ENCODE measurements at places on chromosomes 7 and 10.

GRCh38 chr10:8044908-8045725, 9.4 kb upstream of the GATA3 start:
- peaks cover 85% of the 10 kb centered on the region for H3K27me3 ChIP-seq
- DNase-seq = no peak
- peaks cover 5% of the 10 kb centered on the region for H3K36me3 ChIP-seq
- H3K27ac ChIP-seq = no peak overlapping the region
- H3K4me3 ChIP-seq = peak overlapping the region; percentile 59

DNA sequence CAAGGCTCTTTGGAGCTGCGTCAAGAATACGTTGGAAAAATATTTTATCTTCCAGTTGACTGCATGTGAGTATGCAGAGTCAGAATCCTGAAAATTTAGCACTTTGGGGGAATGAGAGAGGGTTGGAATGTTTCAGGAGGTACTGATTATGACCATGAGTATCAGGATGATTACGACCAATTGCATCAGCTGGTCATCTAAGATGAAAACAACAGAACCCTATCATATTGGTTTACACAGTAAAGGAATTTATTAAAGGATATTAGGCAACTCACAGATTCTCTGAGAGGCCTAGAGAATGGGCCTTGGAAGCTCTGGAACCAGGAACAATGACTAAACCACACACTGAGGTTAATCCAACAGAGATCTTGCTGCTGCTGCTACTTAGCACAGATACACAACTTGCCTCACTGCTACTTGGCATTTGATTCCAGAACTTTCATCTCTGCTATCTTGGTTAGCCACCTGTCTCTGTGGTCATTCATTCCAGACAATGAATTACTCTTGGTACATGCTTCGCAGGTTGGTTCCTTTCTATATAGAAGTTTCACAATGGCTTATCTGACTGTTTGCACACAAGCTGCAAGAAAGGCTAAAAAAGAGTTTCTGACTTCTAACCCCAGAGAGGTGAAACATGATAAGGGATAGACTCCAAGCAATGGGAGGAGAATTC, 68.0 kb upstream of the CTTNBP2 start:
- DNase-seq = no peak
- no peak overlapping the region for H3K27ac ChIP-seq
- no peaks in the 10 kb centered on the region for H3K27me3 ChIP-seq
- no peaks in the 10 kb centered on the region for H3K36me3 ChIP-seq

GRCh38 chr7:101094791-101095375, 9.6 kb downstream of the TRIM56 start:
- H3K36me3 ChIP-seq = peaks cover 7% of the 10 kb centered on the region
- H3K4me1 ChIP-seq = peaks cover 25% of the 10 kb centered on the region

- H3K27ac ChIP-seq = peak overlapping the region; percentile 42
- no peaks in the 10 kb centered on the region for H3K27me3 ChIP-seq
- H3K4me3 ChIP-seq = no peak overlapping the region
- peaks cover 4% of the 10 kb centered on the region for H3K4me1 ChIP-seq
These were observed 34.8 kb upstream of the PURB start for GRCh38 chr7:44920119-44920518.

DNA sequence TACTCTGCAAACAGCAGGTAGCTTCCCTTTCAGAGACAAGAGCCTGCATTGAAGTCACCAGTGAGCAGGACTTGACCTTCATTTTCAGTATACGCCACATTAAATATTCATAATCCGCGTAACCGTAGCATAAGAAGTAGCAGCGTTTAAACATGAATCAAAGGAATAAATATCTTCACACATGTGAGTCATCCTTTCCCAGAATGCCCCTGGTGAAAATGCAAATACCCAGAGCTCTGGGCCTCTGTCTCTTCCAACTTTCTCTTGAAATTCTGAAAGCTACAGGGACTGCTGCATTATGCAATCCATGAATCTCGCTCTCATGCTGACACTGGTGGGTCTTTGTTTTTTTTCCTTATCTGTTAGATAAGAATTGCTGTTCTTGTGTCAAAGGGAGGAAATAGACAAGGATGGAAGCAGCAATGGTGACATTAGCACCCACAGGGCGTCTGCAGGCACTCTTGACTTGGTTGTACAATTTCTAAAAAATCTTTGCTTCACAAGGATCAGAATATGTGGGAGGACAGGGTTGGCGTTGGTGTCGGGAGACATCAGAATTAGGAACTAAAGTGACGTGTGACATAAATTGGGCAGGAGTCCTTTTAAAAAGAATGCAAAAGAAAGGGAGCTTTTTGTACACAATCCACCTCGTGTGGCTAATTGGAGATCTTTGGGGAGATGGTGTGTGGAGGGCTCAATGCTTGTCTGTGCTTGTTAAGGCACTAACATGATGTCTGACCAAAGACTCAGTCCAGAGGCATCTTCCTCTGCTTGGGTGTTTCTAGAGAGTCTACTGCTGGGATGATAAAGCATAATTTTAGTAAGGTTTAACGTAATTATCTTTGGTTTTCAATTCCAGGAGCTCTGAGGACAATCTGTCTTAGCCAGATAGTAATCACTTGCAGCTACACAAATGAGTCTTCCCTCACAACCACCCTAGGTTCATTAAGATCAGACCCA, 390.3 kb downstream of the KCNMA1 start:
- H3K4me3 ChIP-seq = peak overlapping the region; percentile 31
- DNase-seq = no peak
- H3K4me1 ChIP-seq = peaks cover 39% of the 10 kb centered on the region

GRCh38 chr7:50359995-50360925, 55.7 kb downstream of the IKZF1 start:
- H3K4me3 ChIP-seq = peak overlapping the region; percentile 88
- peak; percentile 72 for DNase-seq
- peaks cover 56% of the 10 kb centered on the region for H3K36me3 ChIP-seq
- H3K27me3 ChIP-seq = no peaks in the 10 kb centered on the region

DNA sequence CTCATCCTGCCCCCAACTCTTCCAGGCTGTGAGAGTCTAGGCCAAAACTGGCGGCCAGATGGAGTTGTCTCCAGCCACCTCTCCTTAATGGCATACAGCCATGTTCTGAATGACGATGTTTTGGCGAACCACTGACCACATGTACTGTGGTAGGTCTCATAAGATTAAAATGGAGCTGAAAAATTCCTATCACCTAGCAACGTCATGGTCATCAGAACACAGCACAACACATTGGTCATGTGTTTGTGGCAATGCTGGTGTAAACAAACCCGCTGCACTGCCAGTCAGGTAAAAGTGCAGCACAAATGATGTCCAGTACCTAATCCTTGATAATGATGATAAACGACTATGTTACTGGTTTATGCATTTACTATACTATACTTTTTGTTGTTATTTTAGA, 290.0 kb upstream of the MKI67 start:
- no peaks in the 10 kb centered on the region for H3K36me3 ChIP-seq
- H3K4me1 ChIP-seq = no peaks in the 10 kb centered on the region
- H3K27me3 ChIP-seq = peaks cover 18% of the 10 kb centered on the region
- no peak overlapping the region for H3K27ac ChIP-seq
- no peak for DNase-seq
- no peak overlapping the region for H3K4me3 ChIP-seq

- peaks cover 5% of the 10 kb centered on the region for H3K27me3 ChIP-seq
- H3K4me1 ChIP-seq = peaks cover 10% of the 10 kb centered on the region
- H3K36me3 ChIP-seq = no peaks in the 10 kb centered on the region
- H3K27ac ChIP-seq = no peak overlapping the region
- no peak for DNase-seq
- no peak overlapping the region for H3K4me3 ChIP-seq
These were observed 24.0 kb downstream of the COL26A1 start for GRCh38 chr7:101386558-101387231.

GRCh38 chr7:96952974-96953391, 52.4 kb upstream of the DLX6 start:
- no peaks in the 10 kb centered on the region for H3K36me3 ChIP-seq
- no peaks in the 10 kb centered on the region for H3K4me1 ChIP-seq
- peaks cover 21% of the 10 kb centered on the region for H3K27me3 ChIP-seq
- no peak for DNase-seq

GRCh38 chr10:77590344-77591237, 47.0 kb downstream of the KCNMA1 start:
- no peaks in the 10 kb centered on the region for H3K4me1 ChIP-seq
- H3K27ac ChIP-seq = no peak overlapping the region
- H3K27me3 ChIP-seq = no peaks in the 10 kb centered on the region
- no peaks in the 10 kb centered on the region for H3K36me3 ChIP-seq

DNA sequence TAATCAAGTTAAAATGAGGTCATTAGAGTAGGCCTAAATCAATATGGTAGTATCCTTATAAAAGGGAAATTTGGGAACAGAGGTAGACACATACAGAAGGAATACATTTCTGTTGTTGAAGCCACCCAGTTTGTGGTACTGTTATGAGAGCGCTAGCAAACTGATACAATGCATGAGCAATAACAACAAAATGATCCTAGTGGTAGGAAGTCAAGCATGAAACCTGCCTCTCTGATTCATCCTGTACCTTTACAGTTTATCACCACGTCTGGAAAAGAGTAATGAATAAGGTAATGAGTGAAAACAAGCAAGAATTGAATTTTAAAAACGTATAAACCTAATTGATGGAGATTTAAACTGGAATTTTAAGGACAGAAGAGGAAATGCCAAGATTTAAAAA, 217.2 kb downstream of the PCLO start:
- H3K4me1 ChIP-seq = no peaks in the 10 kb centered on the region
- no peak overlapping the region for H3K4me3 ChIP-seq
- no peaks in the 10 kb centered on the region for H3K27me3 ChIP-seq
- peaks cover 5% of the 10 kb centered on the region for H3K36me3 ChIP-seq
- DNase-seq = no peak

GRCh38 chr10:86313621-86314041, 53.0 kb downstream of the GRID1 start:
- no peak overlapping the region for H3K4me3 ChIP-seq
- no peaks in the 10 kb centered on the region for H3K4me1 ChIP-seq
- no peaks in the 10 kb centered on the region for H3K36me3 ChIP-seq
- DNase-seq = no peak
- peaks cover 14% of the 10 kb centered on the region for H3K27me3 ChIP-seq

DNA sequence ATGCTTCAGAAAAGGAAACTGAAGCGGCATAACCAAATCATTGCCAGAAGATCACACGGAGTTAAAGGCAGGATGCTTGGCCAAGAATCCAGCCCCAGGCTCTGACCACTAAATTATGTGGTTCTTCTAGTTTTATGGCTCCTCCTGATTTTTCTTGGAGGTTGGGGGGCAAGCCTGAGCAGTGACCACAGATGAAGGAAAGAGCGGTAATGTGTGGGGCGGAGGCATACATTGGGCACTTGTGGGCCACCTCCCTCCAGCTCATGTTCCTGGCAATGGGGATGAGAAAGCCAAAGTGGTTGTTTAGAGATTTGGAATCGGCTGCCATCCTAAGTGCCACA, 3.2 kb downstream of the TRPV6 start:
- H3K4me1 ChIP-seq = no peaks in the 10 kb centered on the region
- no peak overlapping the region for H3K27ac ChIP-seq
- H3K36me3 ChIP-seq = no peaks in the 10 kb centered on the region

GRCh38 chr10:27153845-27154193, 365 bp downstream of the YME1L1 start:
- H3K36me3 ChIP-seq = peaks cover 22% of the 10 kb centered on the region
- H3K4me1 ChIP-seq = peaks cover 50% of the 10 kb centered on the region

- H3K36me3 ChIP-seq = no peaks in the 10 kb centered on the region
- DNase-seq = no peak
- no peak overlapping the region for H3K27ac ChIP-seq
- H3K4me3 ChIP-seq = no peak overlapping the region
These were observed 1005.5 kb downstream of the KCNMA1 start for GRCh38 chr10:76631884-76632766.

DNA sequence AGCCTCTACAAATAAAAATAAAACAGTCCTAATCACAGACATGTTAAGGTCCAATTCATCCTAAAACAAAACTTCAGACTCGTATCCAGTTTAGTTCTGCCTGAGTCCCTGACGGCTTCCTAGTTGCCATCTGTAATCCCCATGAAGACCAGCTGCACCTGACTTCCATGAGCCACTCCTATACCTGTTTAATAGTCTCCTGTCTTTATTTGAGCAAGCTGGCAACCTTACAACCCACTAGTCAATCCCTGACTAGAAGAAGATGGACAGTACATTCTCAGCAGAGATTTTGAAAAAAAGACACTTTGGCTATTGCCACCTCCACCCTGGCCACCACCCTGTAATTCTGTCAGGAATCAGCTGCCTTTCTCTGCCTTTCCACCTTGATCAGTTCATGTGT, 197.7 kb downstream of the HIBADH start:
- H3K36me3 ChIP-seq = no peaks in the 10 kb centered on the region
- no peak for DNase-seq

- H3K27ac ChIP-seq = no peak overlapping the region
- H3K4me1 ChIP-seq = no peaks in the 10 kb centered on the region
- no peaks in the 10 kb centered on the region for H3K27me3 ChIP-seq
- no peaks in the 10 kb centered on the region for H3K36me3 ChIP-seq
- no peak overlapping the region for H3K4me3 ChIP-seq
- no peak for DNase-seq
These were observed 95.7 kb downstream of the PKD1L1 start for GRCh38 chr7:47852330-47853245.

DNA sequence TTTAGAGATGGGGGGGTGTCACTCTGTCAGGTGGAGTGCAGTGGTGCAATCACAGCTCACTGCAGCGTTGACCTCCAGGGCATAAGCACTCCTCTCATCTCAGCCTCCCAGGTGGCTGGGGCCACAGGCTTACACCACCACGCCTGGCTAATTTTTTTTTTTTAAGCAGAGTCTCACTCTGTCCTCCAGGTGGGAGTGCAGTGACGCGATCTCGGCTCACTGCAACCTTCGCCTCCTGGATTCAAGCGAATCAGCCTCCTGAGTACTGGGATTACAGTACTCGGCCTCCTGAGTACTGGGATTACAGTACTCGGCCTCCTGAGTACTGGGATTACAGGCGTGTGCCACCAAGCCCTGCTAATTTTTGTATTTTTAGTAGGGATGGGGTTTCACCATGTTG, 23.6 kb upstream of the PPIA start:
- H3K27me3 ChIP-seq = peaks cover 5% of the 10 kb centered on the region
- no peak overlapping the region for H3K4me3 ChIP-seq
- no peak overlapping the region for H3K27ac ChIP-seq
- H3K4me1 ChIP-seq = peaks cover 37% of the 10 kb centered on the region
- DNase-seq = no peak
- H3K36me3 ChIP-seq = peaks cover 4% of the 10 kb centered on the region

DNA sequence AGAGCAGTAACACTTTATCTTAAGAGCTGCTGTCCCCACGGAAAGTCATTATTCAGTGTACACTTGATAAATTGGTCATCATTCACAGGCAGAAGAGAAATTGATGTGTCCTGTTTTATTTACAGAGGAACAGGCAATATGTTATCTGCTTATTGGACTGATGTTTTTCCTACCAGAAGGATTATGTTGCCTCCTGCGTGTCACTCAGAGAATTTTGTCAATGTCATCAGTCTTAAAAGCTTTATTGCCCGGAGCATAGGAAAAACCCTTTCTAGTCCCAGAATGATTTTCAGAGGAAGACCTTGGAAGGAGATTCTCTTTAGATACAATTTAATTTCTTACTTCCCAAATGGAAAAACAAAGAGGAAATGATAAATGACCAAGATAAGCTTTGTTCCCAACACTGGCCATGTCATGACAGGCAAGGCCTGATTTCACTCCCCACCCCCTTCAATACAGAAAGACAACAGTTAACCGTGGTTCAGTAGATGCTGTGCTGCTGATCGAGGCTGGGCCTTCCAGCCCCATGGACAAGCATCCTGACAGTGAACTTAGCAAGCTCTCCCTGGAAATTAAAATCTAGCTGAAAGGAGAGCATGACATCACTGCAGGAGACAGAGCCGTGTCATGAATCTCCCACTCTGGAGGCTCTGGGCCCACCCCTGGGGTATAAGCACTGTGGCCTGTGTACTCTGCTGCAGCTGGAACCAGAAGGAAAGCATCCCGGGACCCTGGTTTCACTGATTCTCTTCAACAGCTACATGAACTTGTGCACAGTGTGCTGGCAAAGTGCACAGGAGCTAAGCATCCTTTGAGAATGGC, 118.8 kb upstream of the LYZL2 start:
- H3K4me3 ChIP-seq = peak overlapping the region; percentile 53
- H3K27me3 ChIP-seq = no peaks in the 10 kb centered on the region
- no peak overlapping the region for H3K27ac ChIP-seq

Data from natural killer cell treated with Interleukin-12 subunit alpha and Interleukin-12 subunit beta and Interleukin-15 and Interleukin-18, amount 100 ng/mL, for 72 hours (primary cell).